ENCODE measurements at places on chromosomes 7 and 10.

GRCh38 chr7:128166603-128167041 is 74.5 kb upstream of the LEP start:
- DNase-seq = no peak

GRCh38 chr10:86732771-86733170 is 23.6 kb upstream of the BMPR1A start:
- no peak for DNase-seq

DNA sequence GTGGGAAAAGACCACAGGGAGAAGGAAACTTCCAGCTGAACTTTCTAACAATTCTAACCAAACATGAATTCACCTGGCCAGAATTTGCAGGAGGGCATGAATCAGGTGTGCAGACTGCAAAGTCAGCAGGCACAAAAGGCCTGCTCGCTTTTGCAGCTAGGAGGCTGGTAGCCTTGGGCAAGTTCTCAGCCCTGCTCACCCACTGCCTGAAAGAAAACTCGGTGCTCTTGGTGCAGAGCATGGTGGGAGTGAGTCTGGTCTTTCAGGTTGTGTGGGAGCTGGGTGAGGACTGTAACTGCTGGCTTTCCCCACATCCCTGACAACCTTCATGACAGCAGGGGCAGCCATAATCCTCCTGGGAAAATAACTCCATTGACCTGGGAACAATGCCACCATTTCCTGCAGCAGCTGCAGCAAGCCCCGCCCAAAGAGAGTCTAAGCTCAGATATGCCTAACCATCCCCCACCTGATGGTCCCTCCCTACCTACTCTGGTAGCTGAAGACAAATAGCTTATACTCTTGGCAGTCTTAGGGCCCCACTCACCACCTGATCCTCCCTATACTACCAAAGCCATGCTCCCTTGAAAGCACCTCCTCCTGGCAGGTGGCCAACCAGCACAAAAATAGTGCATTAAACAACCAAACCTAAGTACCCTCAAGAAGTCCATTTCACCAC is 31.6 kb downstream of the ZNF117 start:
- DNase-seq = no peak

- DNase-seq = no peak
These were observed 26.1 kb downstream of the ENKUR start for GRCh38 chr10:24989867-24990266.

GRCh38 chr7:140225562-140226249 is 48.9 kb upstream of the KDM7A start:
- DNase-seq = no peak

DNA sequence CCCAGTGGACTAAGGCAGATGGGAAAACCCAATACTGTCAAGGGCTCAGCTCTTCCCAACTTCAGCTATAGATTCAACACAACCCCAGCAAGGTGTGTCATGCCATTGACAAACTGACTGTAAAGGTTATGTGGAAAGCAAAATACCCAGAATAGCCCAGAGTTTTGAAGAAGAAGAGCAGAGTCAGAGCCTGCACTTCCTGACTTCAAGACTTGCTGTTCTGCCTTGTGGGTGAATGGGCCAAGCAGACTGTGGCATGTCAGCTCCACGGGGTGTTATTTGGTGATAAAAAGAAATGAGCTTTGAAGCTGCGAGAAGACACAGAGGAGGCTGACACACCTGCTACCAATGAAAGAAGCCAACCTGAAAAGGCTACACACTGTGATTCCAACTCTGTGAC is 89.7 kb downstream of the NKX6-2 start:
- no peak for DNase-seq

DNA sequence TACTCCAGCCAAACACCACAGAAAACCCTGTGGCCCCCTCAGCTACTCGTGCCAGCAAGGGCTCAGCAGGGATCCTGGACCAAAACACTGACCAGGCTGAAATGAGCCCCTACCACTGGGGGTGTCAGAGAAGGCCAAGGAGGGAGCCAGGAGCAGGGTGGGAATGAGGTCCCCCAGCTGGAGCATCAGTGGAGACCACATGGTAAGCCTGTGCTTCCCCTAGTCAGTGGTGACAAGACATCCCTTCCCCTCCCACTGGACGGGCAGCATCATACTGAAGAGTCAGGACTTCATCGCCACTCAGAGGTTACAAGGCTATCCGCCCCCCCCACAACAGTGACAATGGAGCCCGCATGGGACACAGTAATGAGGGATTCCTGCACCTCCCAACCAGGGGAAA is 99.6 kb downstream of the LHPP start:
- no peak for DNase-seq

GRCh38 chr10:80664071-80664680 is 126.5 kb downstream of the SH2D4B start:
- DNase-seq = peak; percentile 69
